ENCODE measurements at places on chromosomes 1 and 21.

- no peak for DNase-seq
These were observed 40.3 kb downstream of the FH start for GRCh38 chr1:241479294-241479693.

DNA sequence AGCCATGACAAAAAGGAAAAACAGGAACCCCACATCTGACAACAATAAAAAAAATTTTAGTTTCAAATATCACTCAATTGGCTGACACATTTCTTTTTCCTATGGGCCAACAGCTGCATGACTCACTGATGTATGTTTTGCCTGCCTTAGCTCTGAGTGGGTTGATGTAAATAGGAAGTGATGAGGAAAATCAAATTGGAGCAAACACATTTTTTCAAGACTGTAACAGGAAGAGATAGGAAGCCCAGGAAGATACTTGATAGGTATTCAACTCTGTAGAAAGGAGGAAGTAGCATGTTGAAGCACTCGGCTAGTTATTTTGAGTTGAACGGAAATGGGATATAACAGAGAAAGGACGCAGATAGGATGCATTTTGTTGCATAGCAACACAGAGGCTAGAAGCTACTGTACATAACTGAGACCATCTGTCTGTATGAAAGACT lies 168.0 kb upstream of the NR5A2 start:
- no peak for DNase-seq

- DNase-seq = no peak
These were observed 183.7 kb upstream of the ZC3H12A start for GRCh38 chr1:37290718-37291117.

DNA sequence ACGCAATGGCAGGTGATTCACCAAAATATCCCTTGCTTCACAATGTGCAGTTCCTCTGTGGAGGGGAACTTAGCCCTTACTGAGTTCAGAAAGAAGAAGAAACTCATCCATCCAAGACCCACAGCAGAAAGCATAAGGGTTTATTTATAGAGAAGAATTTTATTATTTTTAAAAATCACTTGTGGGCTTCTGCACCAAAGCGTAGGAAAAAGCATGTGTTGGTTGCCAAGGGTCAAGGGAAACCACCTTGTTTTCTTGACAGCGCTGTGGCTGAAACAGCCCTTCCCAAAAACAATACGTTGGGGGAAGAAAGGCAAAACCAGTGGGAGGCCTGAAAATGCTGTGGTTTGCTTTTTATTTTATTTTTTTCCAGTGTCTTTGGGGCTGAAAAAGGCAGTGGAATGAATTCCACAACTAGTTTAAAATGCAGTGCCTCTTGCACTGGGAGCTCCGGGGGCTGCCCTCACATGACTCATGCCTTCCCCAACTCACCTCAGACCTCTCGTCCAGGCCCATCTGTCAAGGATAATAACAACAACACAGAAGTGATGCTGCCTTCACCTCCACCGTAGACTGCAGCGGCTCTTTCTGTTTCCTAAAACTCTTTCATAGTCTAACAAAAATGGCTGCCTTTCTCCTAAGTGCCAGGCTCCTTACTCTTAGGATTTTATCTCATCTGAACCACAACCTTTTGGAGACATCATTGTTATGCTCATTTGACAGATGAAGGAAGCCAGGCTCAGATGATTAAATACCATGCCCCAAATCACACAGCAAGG lies 224.2 kb upstream of the JUN start:
- DNase-seq = peak; percentile 13

DNA sequence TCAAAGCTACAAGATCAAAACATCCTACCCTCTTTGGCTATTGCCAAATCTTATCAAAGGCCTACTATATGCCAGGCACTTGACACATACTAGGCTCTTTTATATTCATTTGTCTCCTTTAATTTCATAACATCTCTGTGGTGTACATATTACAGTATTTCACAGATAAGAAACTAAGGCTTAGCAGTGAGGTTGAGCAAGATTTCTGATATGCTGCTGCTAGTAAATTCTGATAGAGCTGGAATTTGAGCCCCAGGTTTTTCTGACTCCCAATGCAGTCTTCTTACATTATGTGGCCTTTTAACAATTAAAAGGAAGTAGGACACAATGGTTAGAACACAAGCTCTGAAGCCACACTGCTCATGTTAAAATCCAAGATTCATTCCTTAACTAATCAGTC lies 16.8 kb downstream of the CCDC185 start:
- no peak for DNase-seq

- no peak for DNase-seq
These were observed 17.4 kb upstream of the METTL18 start for GRCh38 chr1:169812131-169812530.

DNA sequence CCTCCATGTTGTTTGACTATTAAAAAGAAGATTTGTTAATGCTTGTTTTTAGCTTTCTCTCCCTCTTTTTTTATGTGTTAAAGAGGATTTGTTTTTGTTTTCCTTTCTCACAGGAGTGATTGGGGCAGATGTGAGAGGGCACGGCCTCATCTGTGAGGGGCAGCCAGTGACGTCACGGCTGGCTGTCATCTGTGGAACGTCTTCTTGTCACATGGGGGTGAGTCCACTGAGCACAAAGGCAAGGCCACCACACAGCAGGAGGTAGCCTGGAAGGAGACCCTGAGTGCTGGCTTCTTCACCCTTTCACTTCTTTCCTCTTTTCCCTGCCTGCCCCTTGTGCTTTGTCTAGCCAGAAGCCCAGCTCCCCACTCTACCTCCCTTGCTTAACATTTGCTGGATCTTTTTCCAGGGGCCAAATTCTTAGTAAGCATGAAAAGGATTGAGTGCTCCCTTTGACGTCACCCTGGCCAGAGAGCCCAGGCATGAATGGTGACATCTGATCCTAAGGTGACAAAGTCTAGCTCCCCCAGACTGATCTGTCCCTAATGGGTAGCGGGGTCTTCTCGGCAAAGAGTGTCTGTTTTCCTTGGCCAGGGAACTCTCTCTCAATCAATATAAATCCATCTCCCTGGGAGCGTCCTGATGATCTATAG lies 257.2 kb downstream of the FGGY start:
- DNase-seq = no peak

DNA sequence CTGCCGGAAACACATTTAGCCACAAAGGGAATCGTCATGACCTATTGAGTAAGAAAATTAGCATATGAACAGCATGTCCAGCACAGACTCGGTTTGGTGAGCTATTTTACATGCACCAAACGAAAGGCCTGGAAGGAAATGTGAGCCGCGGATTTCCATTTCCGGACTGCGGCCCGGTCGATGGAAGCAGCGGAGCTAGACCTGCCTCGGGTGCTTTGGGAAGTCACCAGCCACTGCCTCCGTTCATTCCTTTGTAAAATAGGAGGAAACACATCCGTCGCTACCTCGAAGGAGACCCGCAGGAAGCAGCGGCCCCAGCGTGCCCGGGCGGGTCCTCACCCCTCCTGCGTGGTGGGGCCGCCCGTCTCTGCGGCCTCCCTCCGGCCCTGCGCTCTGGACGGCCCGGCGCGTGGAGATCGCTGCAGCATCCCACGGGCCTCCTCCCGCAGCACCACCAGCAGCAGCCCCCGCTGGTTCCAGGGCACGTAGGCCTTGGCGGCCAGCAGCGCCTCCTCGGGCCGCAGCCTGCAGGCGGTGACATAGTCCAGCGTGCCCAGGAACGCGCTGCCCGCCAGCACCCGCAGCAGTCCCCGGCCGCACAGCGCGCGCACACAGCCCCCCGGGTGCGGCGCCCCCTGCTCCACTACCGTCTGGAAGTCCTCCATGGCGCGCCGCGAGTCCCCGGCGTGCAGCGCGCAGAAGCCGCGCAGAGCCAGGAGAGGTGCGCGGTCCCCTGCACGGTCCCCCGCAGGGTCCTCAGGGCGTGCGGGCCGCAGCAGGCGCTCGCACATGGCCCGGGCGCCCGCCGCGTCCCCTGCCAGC lies 12.1 kb downstream of the TTC34 start:
- DNase-seq = peak; percentile 0

GRCh38 chr1:31658721-31659120 lies 14.0 kb upstream of the PEF1 start:
- DNase-seq = no peak

DNA sequence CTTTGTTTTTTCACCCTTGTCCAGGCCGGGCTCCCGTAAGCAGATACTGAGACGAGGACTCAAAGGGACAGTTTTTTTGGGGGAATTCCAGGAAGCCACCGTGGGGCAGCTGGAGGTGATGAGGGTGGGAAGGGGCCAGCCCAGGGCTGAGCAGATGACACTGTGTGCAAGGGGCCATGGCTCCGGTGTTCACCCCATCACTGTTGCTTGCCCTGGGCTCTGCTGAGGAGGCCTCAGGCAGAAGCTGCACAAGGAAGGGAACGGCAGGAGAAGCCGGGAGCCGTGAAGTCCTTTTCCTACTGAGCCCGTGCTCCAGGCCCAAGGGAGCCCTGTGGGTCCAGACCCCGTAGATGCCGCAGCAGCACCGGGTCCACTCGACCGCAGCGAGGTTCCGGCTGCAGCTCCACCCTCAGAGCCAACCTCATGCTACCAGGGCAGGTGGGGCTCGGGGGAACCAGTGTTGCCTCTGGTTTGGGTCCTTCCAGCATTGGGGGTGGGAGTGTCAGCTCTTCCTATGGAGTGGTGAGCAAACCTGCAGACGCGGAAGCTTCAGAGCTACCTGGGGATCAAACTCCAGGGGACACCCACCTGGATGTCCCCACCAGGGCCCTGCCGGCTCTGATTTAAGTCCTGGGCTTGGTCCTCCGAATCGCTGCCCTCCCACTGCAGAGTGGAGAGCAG lies 4.3 kb upstream of the CALML6 start:
- DNase-seq = no peak

DNA sequence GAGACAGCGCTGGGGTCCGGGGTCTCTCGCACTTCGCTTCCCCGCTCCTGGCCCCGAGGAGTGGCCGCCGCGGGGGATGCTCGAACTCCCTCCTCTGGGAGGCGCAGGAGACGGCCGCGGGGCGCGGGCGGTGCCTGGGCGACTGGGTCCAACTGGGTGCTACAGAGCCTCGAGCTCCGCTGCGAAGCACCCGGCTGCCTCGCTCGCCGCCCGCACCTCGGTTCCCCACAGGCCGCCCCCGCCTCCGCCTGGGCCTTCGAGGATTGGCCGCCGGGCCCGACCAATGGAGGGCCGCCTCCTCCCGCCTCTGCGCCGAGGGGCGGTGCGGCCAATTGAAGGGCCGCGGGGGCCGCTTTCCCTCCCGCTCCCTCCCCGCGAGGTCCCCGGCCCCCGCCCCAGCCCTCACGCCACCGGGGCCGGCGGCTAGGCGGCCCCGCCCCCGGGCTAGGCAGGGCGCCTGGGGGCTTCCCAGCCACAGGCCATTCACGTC lies at the start of gene CNN3:
TSS of gene CNN3 (minus strand) at position 196 of the 490 bp plus-strand sequence. CDS start 216 bp downstream, outside the sequence.
- DNase-seq = peak; percentile 72

GRCh38 chr1:36359911-36360550 lies 25.7 kb downstream of the STK40 start:
- peak; percentile 35 for DNase-seq

DNA sequence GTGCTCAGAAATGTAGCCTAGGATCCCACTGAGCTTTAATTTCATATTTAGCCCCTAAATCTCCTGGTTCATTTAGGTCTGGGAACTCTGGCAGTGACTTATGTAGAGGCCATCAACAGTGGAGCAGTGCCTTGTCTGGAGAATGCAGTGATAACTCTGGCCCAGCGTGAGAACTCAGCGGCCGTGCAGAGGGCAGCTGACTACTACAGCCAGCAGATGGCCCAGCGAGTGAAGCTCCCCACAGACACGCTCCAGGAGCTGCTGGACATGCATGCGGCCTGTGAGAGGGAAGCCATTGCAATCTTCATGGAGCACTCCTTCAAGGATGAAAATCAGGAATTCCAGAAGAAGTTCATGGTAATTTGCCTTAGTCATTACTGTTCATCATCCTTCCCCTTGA lies 17.8 kb downstream of the GBP6 start:
- DNase-seq = no peak

- DNase-seq = no peak
These were observed 140.8 kb downstream of the ZNF644 start for GRCh38 chr1:90881034-90881433.

DNA sequence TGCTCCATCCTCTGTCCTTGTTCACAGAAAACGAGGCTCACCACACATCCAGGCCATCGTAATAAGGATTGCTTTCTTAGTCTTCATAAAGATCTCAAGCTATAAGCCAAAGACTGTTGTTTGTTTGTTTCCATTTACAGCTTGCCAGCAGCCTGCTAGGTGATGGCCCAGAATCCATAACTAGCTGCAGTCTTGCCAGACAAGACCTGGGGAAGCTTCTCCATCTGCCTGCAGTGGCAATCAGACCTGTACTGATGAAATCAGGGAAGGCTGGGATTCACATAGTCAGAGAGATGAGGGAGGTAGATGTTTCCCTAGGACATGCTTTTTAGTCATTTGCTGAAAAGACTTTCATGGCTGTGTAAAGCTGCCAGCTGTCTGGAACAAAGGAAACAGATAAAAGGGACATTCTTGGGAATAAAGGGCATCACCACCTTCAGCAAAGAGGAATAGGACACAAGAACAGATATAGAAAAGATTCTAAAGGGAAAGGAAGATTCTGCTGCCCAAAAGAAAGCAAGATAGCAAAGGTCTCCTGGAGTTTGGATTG lies 51.0 kb downstream of the MT1HL1 start:
- no peak for DNase-seq

DNA sequence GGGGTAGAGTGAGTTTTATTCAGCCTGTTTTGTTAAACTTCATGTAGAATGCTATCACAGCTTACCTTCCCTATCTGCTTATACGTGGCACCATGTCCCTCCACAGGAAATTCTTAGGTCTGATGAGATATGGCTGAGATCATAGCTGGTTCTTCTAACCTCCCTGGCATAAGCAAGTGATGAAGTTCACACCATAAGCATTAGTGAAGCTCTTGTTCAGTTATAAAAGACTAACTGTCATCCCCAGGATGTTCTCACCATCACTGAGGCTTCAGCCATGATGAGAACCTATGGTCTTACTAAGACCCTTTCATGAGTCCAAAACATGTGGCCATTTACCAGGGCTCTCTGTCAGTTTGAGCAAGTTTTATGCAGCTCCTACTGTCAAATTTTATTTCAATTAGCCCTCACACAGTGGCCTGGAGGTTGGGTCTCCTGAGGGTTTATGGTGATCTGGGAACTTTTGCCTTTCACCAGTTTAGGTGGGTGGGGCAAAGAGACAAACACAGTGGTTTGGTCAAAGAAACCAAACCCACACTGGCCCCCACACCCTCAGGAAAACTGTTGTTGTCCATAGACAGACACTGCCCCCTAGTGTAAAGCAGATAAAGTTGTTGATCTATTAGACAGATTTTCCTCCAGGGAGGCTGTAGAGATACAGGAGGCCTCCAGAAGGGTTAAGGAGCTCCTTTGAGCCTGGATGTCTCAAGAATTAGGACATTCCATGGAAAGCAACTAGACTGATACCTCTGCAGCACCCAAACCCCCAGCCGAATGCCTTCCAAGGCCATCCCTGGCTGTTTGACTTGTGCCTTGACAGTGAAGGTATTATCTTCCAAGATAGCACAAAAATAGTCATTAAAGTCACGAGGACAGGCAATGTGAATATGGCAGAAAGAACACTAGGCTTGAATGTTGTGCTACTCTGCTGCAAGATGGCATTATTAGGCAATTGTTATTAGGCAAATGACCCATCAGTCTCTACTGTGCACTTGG lies 5.0 kb downstream of the SLC22A15 start:
- DNase-seq = no peak
